ENCODE measurements at places on chromosomes 3 and 15. TPM values are rescaled to one million over a fixed set of nuclear protein-coding genes. Genes with fewer than 3 reads are reported as not detected.
A peak's percentile ranks its signal among the peaks of the same experiment; 100 is the strongest.

ATP8B4 gene
- 0.86 TPM for total RNA-seq

DNA sequence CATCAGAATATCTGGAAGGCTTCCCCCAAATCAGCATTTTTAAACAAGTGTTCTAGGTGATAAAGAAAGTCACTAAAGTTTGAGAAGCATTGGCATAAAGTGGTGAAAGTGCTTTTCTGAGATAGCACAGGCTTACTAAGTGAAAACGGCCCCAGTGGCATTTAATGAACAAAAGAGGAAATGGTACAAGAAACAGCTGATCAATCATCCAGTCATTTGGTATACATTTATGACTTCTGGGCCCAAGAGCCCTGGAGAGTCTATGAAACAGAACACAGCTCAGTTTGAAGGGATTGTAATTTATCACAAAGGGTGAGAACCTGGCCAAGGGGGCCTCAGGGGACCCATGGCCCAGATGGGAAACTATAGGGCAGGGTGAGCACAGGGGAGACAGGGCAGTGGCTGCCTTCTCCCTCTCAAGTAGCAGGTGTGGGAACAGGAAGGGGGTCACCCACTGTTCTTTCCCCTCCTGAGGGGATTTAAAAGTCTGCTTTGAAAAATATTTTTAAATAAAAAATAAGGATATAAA, 265.5 kb upstream of the ROPN1 start:
- H3K4me3 ChIP-seq, result no peak overlapping the region
- no peak for DNase-seq
- peaks cover 35% of the 10 kb centered on the region for H3K27me3 ChIP-seq

DNA sequence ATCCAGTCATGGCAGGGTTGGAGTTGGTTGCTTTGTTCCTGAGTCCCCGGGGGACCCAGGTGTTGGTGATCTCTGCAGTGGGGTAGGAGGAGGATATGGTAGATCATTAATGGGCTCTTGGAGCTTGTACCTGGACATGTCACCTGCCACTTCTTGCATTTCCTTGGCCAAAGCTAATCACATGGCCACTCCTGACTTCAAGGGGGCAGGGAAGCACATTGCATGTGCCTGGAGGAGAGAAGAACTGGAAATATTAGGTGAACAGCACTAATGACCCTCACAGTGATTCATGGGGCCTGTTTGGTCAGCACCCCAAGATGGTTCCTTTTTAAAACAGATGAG, 87.1 kb upstream of the MYZAP start:
- H3K36me3 ChIP-seq, result peaks cover 5% of the 10 kb centered on the region
- DNase-seq, result no peak
- H3K4me3 ChIP-seq, result no peak overlapping the region
- no peak overlapping the region for H3K27ac ChIP-seq
- peaks cover 54% of the 10 kb centered on the region for H3K27me3 ChIP-seq

DNA sequence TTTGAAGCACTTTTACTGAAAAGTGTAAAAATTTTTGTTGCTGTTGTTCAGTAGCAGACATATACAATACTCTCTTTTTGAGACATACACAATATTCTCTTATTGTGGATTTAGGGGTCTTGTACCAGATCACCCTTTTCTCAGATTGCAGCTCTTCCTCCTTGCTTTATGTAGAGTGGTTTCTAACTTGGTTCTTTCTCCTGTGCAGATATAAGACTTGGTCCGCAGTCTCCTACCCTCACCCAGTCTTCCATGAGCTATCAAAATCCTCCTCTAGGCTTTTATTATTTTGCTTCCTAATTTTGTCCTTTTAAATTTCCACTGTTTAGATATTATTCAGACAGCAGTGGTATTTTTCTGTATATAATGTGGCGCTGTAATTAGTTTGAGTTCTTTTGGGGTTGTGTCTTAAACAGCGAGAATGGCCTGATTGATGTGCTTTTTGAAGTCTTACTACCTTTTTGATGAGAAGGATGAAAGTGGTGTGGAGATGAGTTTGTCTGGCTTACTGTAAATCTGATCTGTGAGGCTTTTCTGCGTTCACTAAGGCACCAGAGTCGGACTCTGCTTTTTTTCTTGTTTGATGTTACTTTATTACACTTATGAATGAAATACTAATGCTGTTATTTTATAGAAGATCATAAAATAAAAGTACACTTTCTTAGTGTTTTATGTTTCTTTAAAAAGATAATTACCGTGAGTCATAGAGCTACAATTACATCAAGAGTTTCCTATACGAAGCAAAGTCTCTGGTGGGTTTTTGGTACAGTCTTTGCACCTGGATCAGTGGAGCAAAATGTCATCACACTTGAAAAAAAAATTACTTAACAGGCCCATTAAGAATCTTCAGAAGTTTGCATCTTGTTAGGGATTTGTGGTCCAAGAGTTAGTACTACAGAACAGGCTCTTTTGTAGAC, 27.8 kb downstream of the FNDC3B start:
- DNase-seq, result no peak
- H3K4me1 ChIP-seq, result peaks cover 23% of the 10 kb centered on the region
- no peaks in the 10 kb centered on the region for H3K27me3 ChIP-seq
- H3K36me3 ChIP-seq, result peaks cover 5% of the 10 kb centered on the region
- peak overlapping the region; percentile 37 for H3K27ac ChIP-seq

DNA sequence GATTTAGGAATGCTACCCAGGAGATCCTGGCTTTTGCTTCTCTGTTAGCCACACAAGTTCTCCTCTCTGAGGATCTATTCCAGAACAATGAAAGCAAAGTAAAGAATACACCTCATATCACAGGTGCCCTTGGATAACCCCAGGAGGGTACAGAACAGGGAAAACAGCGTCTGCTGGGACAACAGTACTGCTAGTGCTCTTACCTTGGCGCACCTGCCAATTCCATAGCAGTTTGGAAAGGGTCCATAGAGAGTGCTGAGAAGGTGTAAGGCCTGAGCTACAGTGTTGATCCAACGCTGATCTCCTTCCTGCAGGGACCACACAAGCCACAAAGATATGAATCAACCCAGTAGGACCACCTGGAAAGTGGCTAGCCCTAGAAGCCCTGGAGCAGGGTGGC, 12.9 kb upstream of the PRC1 start:
- H3K36me3 ChIP-seq, result peaks cover 19% of the 10 kb centered on the region
- H3K4me3 ChIP-seq, result no peak overlapping the region
- peaks cover 11% of the 10 kb centered on the region for H3K4me1 ChIP-seq
- no peaks in the 10 kb centered on the region for H3K27me3 ChIP-seq
- peak overlapping the region; percentile 19 for H3K27ac ChIP-seq

GRCh38 chr3:128435058-128435457, 31.6 kb downstream of the DNAJB8 start:
- no peak overlapping the region for H3K27ac ChIP-seq
- peaks cover 74% of the 10 kb centered on the region for H3K27me3 ChIP-seq
- DNase-seq, result no peak
- peaks cover 10% of the 10 kb centered on the region for H3K4me1 ChIP-seq
- H3K36me3 ChIP-seq, result peaks cover 12% of the 10 kb centered on the region

DNA sequence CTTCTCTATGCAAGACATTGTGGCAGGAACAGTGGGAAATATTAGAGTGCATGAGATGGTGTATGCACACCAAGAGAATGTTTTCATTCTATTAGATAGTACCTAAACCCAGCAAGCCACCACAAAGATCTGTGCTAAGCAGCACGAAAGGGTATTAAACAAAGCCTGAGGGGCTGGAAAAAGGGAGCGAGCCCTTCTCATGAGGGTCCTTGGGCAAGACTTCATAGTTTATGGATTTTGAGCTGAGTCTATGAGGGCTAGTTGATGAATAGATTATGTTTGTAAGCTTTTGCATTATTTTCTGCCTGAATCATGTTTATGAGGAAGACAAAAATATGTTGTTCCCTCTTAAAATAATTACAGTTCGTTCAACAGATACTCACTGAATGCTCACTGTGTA, 9.4 kb upstream of the ACTC1 start:
- H3K27ac ChIP-seq, result no peak overlapping the region
- no peak for DNase-seq
- peaks cover 2% of the 10 kb centered on the region for H3K36me3 ChIP-seq
- H3K27me3 ChIP-seq, result peaks cover 43% of the 10 kb centered on the region
- no peak overlapping the region for H3K4me3 ChIP-seq

GRCh38 chr3:61631108-61631769, 69.9 kb downstream of the PTPRG start:
- H3K4me3 ChIP-seq, result no peak overlapping the region
- no peaks in the 10 kb centered on the region for H3K4me1 ChIP-seq
- DNase-seq, result no peak
- no peak overlapping the region for H3K27ac ChIP-seq
- H3K27me3 ChIP-seq, result peaks cover 6% of the 10 kb centered on the region

GRCh38 chr3:89957451-89957850, 850.0 kb downstream of the EPHA3 start:
- no peaks in the 10 kb centered on the region for H3K4me1 ChIP-seq
- no peak for DNase-seq
- H3K36me3 ChIP-seq, result no peaks in the 10 kb centered on the region
- H3K27me3 ChIP-seq, result no peaks in the 10 kb centered on the region

GRCh38 chr3:177898185-177898584, 638.1 kb upstream of the KCNMB2 start:
- peaks cover 4% of the 10 kb centered on the region for H3K27me3 ChIP-seq
- H3K36me3 ChIP-seq, result no peaks in the 10 kb centered on the region
- H3K27ac ChIP-seq, result no peak overlapping the region
- no peak for DNase-seq

DNA sequence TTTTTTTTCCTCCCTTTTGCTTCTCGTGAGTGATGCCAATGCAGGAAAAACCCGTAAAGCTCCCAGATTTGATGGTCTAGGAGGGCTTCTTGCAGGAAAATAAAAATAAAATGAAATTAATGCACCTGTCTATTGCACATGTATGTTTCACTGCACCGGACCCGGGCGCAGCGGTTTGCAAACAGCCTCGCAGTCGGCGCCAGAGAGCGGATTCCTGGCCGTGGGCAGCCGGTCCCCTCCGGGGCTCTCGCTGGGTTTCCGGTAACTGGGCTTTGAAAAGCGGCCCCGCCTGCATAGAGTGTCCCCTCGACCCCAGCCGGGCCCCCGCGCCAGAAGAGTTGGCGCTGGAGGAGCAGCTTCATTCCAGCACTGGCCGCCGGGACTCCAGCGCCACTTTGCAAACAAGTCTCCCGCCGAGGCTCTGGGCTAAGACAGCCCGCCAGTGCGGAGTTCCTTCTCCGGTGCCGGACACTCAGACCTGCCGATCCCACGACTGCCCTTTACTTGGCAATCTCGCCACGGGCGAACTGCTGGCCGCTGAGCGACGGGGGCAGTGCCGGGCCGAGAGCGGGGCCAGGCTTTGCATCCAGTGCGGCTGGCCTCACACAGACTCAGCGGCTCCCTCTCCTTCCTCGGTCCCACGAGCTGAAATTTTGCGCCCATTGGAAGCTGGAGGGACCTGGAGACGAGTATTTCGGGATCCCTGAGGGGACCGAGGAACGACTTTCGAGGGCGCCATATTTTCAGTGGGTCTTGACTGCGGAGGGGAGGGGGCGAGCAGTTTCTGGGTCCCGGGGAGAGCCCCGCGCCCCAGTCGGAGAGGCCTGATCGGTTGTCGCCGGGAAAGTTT, 225.9 kb upstream of the C2CD4B start:
- H3K4me1 ChIP-seq, result peaks cover 14% of the 10 kb centered on the region
- H3K4me3 ChIP-seq, result peak overlapping the region; percentile 93
- no peaks in the 10 kb centered on the region for H3K36me3 ChIP-seq
- H3K27me3 ChIP-seq, result peaks cover 15% of the 10 kb centered on the region
- H3K27ac ChIP-seq, result peak overlapping the region; percentile 85

DNA sequence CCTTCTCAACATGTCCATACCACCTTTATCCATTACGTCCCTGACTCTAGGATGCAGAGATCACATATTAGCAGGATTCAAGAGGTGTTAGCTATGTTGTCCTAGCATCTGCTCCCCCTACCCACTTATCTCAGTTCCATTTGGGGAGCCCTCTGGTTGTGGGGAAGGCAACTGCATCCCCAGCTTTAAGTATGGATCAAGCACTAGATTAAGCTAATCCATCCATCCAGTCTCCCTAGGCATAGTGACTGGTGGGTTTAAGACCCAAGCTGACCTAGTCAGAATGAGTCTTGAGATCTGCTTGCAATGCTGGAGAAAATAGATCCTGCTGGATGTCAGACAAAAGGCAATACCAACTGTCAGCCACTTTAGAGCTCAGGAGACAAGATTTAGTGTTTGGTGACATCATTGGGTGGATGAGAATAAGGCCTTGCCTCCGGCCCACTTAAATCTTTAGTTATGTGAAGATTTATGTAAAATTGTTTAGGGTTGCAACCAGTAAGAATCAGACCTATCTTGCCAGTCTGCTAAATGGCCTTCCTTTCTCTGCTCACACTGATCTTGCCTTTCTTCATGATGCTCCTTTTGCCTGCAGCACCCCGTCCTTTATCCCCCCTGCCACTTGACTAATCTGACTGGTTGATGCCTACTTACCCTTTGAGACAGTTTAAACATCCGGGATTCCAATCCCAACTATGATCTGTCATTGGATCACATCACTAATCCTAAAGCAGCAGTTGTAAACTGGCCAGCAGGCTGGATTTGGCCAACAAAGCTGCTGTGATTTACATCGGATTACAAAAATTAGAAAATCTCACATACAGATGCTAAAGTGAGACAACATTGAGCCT, 2.1 kb upstream of the ISY1 start:
- no peak for DNase-seq
- peak overlapping the region; percentile 100 for H3K27ac ChIP-seq
- peaks cover 35% of the 10 kb centered on the region for H3K4me1 ChIP-seq
- H3K4me3 ChIP-seq, result peak overlapping the region; percentile 99
- H3K27me3 ChIP-seq, result no peaks in the 10 kb centered on the region
- H3K36me3 ChIP-seq, result no peaks in the 10 kb centered on the region

DLEC1 gene
- total RNA-seq, result 8.6 TPM

Measured in T-helper 17 cell (primary cell).